Mesenteric fat pad (tissue), 1 donor: ENCODE measurements at places on chromosomes 11 and 22. TPM values are rescaled to one million over a fixed set of nuclear protein-coding genes. Genes with fewer than 3 reads are reported as not detected.
A peak's percentile ranks its signal among the peaks of the same experiment; 100 is the strongest.

DNA sequence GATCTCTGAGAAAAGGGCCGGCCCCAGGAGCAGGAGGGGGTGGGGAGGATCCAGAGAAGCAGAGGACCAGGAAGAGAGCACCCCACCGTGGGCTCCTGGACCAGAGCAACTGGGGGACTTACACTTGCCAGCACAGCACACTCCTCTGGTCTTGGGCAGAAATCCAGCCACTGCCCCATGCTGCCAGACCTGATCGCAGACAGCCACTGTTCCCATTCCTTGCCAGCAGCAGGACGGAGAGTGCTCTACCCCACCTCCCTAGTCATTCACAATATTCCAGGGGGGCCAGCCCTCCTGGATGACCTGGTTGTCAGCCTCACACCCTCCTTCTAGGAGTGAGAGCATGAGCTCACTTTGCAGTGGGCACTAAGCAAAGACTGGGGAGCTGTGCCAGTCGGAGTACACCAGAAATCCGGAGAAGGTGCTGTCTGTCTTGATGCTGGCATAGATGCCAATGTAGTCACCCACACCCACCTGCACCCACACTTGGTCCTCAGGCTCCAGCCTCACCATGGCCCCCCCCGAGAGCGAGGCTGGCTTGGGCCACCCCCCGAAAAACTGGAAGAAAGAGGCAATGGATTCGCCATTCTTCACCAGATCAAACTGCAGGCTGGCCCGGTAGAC, 1.6 kb downstream of the C1QTNF5 start:
- DNase-seq, result no peak

GRCh38 chr22:36374603-36375024, 13.2 kb downstream of the MYH9 start:
- no peak for DNase-seq

- no peak for DNase-seq
Observed at GRCh38 chr11:104090767-104091166, 54.3 kb downstream of the DDI1 start.

GRCh38 chr11:70742553-70743291, 344.4 kb downstream of the CTTN start:
- DNase-seq, result no peak

DNA sequence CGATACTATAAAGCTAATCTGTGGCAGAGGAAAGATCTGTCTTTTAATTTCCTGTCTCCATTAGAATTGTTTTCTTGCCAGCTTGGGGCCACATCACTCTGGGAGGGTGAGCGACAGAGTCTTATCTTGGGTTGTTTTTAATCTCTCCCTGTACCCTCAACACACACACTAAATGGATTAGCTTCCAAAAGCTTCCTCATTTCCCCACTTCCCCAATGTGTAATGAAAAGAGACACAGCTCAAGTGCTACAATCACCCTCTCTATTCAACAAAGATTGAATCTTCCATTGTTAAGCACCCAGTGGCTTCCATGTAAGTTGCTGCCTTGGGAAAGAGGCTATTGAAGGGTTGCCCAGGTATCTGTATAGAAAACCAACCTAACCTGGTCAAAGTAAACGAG, 6.1 kb upstream of the ASCL3 start:
- no peak for DNase-seq

DNA sequence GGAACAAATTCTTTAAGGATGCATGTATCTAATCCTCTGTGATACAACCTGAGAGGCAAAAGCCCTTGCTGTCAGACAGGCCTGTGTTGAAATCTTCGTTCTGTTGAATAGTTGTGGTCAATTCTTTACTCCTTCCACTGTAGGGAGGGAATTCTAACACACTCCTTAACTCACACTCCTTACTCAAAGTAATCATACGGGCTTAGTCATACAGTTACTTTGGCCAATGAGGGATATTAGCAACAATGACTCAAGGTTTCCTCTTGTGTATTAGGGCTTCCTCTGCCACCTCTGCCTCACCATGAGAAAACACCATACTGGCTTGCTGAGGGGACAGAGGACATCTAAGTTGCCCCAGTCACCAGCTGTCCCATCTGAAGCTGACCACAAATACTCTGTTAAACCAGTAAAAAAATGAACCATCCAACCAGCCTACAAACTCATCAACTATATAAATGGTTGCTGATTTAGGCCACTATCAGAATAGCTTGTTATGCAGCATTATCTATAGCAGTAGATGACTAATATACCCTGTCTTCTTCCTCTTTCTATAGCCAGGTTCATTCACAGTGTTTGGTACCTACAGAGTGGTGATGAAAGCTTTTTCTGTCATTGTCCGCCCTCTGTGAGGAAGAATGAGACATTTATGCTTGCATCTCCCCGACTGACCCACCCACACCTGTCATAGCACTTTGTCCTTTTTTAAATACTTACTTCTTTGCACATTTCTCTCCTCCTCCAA, 322.8 kb upstream of the SYN3 start:
- DNase-seq, result no peak

DNA sequence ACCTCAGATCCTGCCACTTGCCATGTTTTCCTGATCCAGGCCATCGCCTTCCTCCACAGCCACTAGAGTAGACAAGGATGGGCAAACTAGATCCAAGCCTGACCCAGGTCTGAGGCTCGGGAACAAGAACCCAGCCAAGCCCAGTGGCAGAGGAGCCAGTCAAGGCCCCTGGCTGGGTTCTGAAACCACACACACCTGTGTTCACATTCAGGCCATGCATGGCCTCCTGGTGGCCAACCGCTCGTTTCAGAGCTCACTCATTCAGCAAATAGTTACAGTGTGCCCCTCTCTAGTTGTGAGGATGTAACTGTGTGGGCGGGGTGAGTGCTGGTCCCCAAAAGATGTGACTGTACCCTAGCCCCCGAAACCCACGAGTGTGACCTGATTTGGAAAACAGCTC, 337.6 kb downstream of the CTTN start:
- no peak for DNase-seq

GRCh38 chr11:61359516-61359915, 2.2 kb downstream of the CYB561A3 start:
- no peak for DNase-seq

- DNase-seq, result peak; percentile 68
Observed at GRCh38 chr11:61090521-61090920, 11.8 kb upstream of the CD5 start.

DNA sequence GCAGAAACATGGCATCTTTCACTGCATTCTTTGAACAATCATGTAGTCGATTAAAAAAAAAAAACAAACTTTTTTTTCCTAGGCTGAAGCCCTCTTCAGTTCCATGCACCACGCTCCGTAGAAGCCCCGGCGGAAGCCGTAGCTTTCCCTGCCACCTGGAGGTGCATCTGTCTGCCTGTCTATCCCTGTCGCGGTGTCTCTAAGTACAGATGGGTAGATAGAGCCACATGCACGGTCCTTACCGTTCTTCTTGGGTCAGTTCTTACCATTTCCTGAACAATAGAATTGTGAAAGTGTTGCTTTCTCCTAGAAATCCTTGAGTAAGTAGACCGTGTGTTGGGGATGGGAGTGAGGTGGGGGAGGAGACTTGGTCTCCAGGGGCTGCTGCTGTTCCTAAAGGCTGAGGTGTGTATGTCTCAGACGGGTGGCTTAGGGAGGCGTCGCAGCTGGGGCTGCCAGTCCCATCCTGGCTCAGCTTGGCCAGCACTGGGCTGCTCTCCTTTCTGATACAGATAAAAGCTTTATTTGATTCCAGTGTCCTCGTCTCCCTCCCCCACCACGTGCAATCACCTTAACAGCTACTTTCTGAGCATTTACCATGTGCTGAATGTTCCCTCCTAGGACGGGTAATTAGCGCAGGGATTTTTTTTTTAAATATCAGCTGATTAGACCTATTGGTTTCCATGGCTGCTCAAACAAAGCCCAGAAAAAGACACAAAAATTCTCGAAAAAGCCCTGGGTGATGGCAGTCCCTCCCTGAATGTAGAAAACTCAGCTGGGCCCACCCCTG, 46.8 kb downstream of the MACROD1 start:
- no peak for DNase-seq

GRCh38 chr22:37331034-37331428, 48.7 kb downstream of the CYTH4 start:
- no peak for DNase-seq

GRCh38 chr11:111308140-111308539, 9.8 kb downstream of the POU2AF3 start:
- no peak for DNase-seq

The FOLH1 gene
- 0.90 TPM for total RNA-seq

The OR5A2 gene
- not detected for total RNA-seq

The OR51D1 gene
- not detected for total RNA-seq

The F2 gene
- total RNA-seq, result not detected

The MS4A6E gene
- total RNA-seq, result 3.6 TPM
